Upper lobe of right lung (tissue), 1 donor: ENCODE measurements at places on chromosomes 16 and 17. TPM values are rescaled to one million over a fixed set of nuclear protein-coding genes. Genes with fewer than 3 reads are reported as not detected.

DNA sequence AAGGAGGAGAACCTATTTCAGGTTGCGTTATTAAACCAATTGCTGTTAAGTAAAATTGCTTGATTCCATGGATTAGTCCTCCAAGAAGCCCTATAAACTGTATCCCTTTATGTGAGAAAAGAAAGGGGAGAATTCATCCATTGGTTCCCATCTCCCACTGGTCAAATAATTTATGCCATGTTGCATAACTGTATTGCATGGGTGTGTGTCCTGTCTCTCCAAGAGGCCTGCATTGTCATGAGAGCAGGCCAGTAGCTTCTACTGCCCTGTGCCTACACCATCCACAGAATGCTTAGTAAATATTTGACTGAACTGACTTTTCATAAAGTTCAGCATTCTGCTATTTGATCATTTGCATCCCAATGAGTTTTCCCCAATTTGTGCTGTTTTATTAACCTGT lies 11.7 kb upstream of the TOB1 start:
- DNase-seq: no peak
- H3K27ac ChIP-seq: no peak overlapping the region
- no peaks in the 10 kb centered on the region for H3K36me3 ChIP-seq

DNA sequence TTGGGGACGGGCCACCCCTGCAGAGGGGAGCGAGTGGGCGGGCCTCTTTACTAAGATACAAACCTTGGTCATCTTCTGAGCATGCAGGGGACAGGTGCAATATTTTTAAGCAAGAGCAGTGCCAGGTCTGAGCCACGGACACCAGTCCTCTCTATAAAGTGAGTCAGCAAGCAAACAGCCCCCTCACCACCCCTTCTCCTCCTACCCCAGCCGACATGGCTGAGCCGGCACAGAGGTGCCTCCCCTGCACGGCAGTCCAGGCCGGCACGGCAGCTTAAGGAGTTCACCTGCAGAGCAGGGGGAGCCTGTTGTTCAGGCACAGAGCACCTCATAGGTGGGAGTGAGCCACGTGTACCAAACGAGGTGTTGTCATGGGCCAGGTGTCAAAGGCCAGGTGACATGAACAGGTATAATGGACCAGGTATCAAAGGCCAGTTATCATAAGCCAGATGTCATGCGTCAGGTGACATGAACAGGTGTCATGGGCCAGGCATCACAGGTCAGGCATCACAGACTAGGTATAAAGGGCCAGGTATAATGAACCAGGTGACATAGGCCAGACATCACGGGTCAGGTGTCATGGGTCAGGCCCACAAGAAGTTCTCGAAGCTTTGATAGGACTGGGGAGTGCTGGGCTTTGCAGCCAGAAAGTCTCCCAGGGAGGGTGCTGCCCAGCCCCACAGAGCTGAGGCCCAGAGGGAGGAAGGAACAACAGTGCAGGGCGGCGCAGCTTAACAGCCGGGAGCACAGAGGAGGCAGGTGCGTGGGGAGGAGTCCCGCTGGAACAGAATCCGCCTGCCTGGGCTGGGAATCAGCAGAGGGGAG lies 42.6 kb upstream of the ZNF469 start:
- H3K27ac ChIP-seq: no peak overlapping the region
- H3K4me3 ChIP-seq: no peak overlapping the region
- H3K27me3 ChIP-seq: no peaks in the 10 kb centered on the region
- no peak for DNase-seq

DNA sequence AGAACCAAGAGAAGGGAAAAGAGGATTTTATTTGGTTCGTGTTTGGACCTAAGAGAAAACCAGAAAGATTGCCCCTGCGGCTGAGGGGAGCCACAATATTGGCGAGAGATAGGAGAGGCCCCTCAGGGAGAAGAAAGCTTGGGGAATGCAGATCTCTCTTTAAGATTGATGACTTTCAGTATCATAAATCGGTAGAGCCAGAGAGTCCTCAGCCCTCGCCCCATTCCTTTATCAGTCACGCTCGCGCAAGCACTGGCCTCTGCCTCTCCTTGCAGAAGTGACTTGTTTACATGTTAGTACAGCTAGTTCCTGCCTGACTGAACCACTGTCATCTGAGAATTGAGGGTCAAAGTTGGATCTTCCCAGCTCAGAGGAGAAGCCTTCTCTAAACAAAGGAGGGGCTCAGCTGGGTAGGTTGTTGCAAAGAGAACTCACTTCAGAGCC lies 21.5 kb upstream of the KRT19 start:
- no peak overlapping the region for H3K4me3 ChIP-seq
- H3K4me1 ChIP-seq: peaks cover 14% of the 10 kb centered on the region
- no peaks in the 10 kb centered on the region for H3K27me3 ChIP-seq
- no peak for DNase-seq
- no peak overlapping the region for H3K27ac ChIP-seq

GRCh38 chr17:58985971-58986370 lies 120.7 kb downstream of the TRIM37 start:
- no peak for DNase-seq
- H3K27me3 ChIP-seq: no peaks in the 10 kb centered on the region
- H3K4me3 ChIP-seq: no peak overlapping the region
- no peak overlapping the region for H3K27ac ChIP-seq
- H3K36me3 ChIP-seq: no peaks in the 10 kb centered on the region

DNA sequence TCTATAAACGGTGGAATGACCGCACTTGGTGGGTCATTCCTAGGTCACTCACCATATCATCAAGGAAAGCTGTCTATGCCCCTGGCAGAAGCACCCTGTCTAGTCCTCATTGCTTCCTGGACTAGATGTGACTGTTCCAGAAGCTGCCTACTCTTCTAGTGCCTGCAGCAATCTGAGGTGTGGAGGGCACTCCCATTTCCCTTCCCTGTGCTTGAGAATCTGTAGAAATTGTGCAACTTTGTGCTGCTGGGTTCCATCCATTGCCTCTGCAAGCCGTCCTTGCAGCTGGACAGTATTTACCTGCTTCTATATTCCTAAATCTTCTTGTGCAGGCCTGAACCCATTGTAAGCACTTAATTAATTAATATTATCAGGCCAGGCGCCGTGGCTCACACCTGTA lies 52.1 kb downstream of the CACNG3 start:
- DNase-seq: no peak
- H3K4me1 ChIP-seq: no peaks in the 10 kb centered on the region
- no peaks in the 10 kb centered on the region for H3K36me3 ChIP-seq

DNA sequence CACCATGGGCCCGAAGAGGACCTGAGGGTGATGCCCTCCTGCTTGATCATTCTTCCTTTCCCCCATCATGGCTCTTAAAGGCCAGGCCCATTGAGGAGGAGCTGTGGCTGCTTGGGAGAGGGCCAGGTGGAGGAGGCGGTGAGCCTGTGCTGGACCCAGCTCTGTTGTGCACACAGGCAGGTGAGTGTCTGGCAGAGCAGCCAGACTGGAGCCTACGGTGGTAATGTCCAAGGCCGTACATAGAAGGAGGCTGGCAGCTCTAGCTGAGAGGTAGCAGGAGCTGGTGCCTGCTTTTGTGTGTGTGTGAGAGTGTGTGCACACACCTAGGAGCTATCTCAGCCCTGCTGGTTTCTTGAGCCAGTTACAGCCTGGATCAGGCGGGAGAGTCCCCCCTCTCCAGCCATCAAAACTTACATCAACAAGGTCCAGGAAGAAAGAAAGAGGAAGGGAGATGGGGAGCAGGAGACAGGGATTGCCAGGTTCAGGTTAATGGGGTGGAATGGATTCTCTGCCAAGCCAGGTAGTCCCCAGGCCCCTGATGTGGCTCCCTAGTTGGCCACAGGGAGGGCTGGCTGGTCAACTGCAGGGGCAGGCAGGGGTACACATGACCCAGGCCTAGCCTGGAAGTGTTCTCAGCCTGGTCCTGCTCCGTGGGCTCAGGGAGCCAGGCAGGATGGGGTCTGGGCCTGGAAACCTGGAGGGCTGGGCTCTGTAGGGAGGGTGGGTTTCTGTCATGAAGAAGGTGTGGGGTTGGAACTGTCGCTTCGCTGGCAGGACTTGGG lies 107.1 kb downstream of the RAP1GAP2 start:
- no peak overlapping the region for H3K27ac ChIP-seq
- H3K4me1 ChIP-seq: no peaks in the 10 kb centered on the region
- no peak overlapping the region for H3K4me3 ChIP-seq
- H3K27me3 ChIP-seq: no peaks in the 10 kb centered on the region

GRCh38 chr16:68869492-68870088 lies 26.3 kb downstream of the TANGO6 start:
- no peak for DNase-seq
- H3K27ac ChIP-seq: no peak overlapping the region
- H3K4me1 ChIP-seq: no peaks in the 10 kb centered on the region
- peaks cover 28% of the 10 kb centered on the region for H3K36me3 ChIP-seq
- H3K27me3 ChIP-seq: no peaks in the 10 kb centered on the region

IL32 gene
- 91.5 TPM for total RNA-seq
